ENCODE measurements at places on chromosomes 11 and 22. TPM values are rescaled to one million over a fixed set of nuclear protein-coding genes. Genes with fewer than 3 reads are reported as not detected.

The KCNJ1 gene
- not detected for total RNA-seq

The UBQLN3 gene
- total RNA-seq = not detected

GRCh38 chr22:46162771-46163556, 12.6 kb downstream of the PPARA start:
- H3K27me3 ChIP-seq = no peaks in the 10 kb centered on the region
- H3K36me3 ChIP-seq = no peaks in the 10 kb centered on the region
- H3K27ac ChIP-seq = no peak overlapping the region
- DNase-seq = no peak
- no peaks in the 10 kb centered on the region for H3K4me1 ChIP-seq

The PRDM10 gene
- total RNA-seq = 19.7 TPM

The KCNA4 gene
- total RNA-seq = not detected

GRCh38 chr11:1201395-1202153, 21.3 kb upstream of the MUC5B start:
- DNase-seq = no peak
- H3K4me1 ChIP-seq = no peaks in the 10 kb centered on the region
- H3K36me3 ChIP-seq = no peaks in the 10 kb centered on the region
- H3K27me3 ChIP-seq = no peaks in the 10 kb centered on the region
- no peak overlapping the region for H3K4me3 ChIP-seq

- peak; percentile 68 for DNase-seq
- no peak overlapping the region for H3K27ac ChIP-seq
- peaks cover 20% of the 10 kb centered on the region for H3K36me3 ChIP-seq
- H3K27me3 ChIP-seq = no peaks in the 10 kb centered on the region
- H3K4me1 ChIP-seq = peaks cover 18% of the 10 kb centered on the region
- no peak overlapping the region for H3K4me3 ChIP-seq
Measured at GRCh38 chr22:40326905-40327735, 19.2 kb upstream of the ADSL start.

GRCh38 chr22:31935961-31936635, 8.2 kb upstream of the YWHAH start:
- H3K4me1 ChIP-seq = no peaks in the 10 kb centered on the region
- no peaks in the 10 kb centered on the region for H3K36me3 ChIP-seq
- H3K27ac ChIP-seq = no peak overlapping the region
- no peak for DNase-seq
- H3K4me3 ChIP-seq = no peak overlapping the region

The ANGPTL5 gene
- total RNA-seq = not detected

DNA sequence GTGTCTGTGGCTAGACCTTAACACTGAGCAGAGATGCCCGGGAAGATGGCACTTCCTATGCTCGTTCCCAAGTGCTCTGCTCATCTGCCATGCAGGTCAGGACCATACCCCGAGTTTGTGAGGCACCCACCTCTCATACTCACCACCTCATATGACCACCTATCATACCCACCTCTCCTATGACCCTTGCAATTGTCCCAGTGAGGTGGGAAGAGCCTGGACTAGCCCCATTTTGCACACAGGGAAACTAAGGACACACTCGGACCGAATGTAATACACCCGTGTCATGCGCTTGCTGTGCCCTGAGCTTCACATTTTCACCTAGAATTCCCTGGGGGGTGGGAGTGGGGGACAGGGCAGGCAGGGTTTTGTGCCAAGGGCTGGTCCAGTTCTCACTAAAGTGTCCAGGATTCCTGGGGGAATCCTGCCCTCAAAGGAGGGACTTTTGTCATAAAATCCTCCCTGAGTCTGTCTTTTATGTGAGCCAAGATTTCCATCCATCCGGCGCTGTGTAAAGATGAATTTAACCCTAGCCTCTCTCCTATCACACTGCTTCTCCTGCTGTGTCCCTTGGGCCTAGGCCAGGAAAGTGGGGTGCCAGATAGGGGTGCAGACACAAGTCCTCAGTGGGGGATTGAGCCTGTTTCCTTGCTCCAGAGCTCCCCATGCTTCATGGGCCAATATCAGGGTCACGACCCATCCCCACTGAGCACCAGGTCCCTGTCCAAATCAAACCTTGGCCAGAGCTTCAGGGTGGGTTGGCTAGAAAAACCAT, 20.0 kb downstream of the TPBGL start:
- H3K27ac ChIP-seq = no peak overlapping the region
- H3K4me1 ChIP-seq = no peaks in the 10 kb centered on the region
- peaks cover 9% of the 10 kb centered on the region for H3K36me3 ChIP-seq
- no peak overlapping the region for H3K4me3 ChIP-seq
- peak; percentile 58 for DNase-seq

- H3K27me3 ChIP-seq = no peaks in the 10 kb centered on the region
- H3K4me1 ChIP-seq = no peaks in the 10 kb centered on the region
- no peak overlapping the region for H3K4me3 ChIP-seq
Measured at GRCh38 chr11:79200398-79201070, 240.3 kb downstream of the TENM4 start.

The ZNF74 gene
- total RNA-seq = 40.3 TPM

GRCh38 chr11:103257360-103257759, 148.1 kb downstream of the DYNC2H1 start:
- H3K27me3 ChIP-seq = no peaks in the 10 kb centered on the region
- H3K36me3 ChIP-seq = peaks cover 4% of the 10 kb centered on the region
- no peaks in the 10 kb centered on the region for H3K4me1 ChIP-seq
- no peak overlapping the region for H3K27ac ChIP-seq
- DNase-seq = peak; percentile 44

GRCh38 chr11:126833065-126833464, 167.5 kb downstream of the KIRREL3 start:
- DNase-seq = no peak
- H3K4me1 ChIP-seq = no peaks in the 10 kb centered on the region
- no peaks in the 10 kb centered on the region for H3K36me3 ChIP-seq
- H3K27me3 ChIP-seq = peaks cover 4% of the 10 kb centered on the region
- H3K27ac ChIP-seq = no peak overlapping the region

DNA sequence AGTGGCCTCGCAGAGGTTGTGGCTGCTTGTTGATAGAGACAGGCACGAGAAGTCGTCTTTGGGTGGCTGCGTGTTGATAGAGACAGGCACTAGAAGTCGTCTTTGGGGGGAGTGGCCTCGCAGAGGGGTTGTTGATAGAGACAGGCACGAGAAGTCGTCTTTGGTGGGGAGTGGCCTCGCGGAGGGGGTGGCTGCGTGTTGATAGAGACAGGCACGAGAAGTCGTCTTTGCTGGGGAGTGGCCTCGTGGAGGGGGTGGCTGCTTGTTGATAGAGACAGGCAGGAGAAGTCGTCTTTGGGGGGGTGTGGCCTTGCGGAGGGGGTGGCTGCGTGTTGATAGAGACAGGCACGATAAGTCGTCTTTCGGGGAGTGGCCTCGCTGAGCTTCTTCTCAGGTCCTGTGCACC, 328.8 kb downstream of the TBC1D22A start:
- peak overlapping the region; percentile 79 for H3K4me3 ChIP-seq
- H3K27ac ChIP-seq = no peak overlapping the region
- H3K36me3 ChIP-seq = no peaks in the 10 kb centered on the region
- no peak for DNase-seq
- no peaks in the 10 kb centered on the region for H3K4me1 ChIP-seq

DNA sequence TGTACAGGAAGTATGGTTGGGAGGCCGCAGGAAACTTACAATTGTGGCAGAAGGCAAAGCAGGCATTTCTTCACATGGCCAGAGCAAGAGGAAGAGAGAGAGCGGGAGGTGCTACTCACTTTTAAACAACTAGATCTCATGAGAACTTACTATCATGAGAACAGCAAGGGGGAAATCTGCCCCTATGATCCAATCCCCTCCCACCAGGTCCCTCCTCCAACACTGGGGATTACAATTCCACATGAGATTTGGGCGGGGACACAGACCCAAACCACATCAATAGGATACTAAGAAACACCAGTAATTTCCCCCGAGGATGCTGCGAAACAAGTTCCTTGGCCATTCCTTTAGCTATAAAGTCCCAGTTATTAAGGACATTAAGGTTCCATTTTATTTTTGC, 94.1 kb upstream of the SC5D start:
- DNase-seq = no peak
- no peaks in the 10 kb centered on the region for H3K36me3 ChIP-seq
- H3K27me3 ChIP-seq = no peaks in the 10 kb centered on the region
- H3K27ac ChIP-seq = no peak overlapping the region
- H3K4me1 ChIP-seq = no peaks in the 10 kb centered on the region

GRCh38 chr11:67240576-67241389, 25.5 kb upstream of the GRK2 start:
- peaks cover 40% of the 10 kb centered on the region for H3K36me3 ChIP-seq
- H3K27me3 ChIP-seq = no peaks in the 10 kb centered on the region
- H3K4me3 ChIP-seq = peak overlapping the region; percentile 98
